ENCODE measurements at places on chromosomes 2 and 18.

DNA sequence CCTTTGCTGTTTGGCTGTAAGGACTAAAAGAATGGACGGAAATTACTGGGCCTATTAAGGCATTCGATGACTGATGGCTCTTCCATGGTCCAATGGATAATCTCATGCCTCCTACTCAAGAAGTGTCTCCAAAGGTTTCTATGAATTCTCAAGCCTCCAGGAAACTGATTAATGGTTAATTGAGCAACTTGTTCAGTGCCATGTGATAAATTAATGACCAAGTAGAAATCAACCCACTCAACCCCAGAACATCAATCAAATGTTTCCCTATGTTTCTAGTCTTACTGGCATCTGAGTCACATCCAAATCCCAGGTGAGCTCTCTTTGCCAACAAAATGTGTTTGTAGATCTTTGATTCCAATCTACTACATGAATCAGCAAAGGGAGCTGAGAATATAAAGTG, 103.6 kb downstream of the NXPH2 start:
- DNase-seq = no peak

GRCh38 chr2:221254299-221254698, 317.8 kb downstream of the EPHA4 start:
- no peak for DNase-seq

DNA sequence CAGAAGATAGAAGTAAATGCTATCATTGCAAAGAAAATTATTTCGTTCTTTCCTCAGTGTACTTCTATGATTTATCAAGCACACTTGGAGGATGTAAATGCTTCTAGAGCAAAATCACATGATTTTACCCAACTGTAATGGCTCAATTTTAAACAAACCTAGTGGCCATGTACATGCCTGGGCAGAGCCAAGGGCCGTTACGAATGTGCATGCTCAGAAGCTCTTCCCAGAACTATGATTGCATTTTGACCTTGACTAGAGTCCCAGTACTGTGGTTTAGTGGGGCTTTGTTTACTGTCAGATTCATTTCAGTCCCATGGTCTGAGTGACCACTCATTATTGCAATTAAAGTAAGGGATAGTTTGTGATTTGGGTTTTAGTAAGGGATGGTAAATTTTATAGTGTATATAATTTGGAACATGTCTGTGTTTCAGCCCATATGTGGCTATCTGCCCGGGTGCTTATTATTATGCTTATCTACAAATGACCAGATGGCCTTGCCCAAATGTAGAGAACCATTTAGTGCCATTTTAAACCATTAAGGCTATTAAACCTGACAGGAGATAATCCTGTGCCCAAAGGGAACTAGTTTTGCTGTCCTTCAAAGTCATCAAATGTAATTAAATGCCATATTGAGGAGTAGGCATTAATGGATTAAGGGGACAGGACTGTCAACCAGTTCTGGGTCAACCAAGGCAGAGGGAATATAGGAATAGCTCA, 239.1 kb downstream of the ICOS start:
- no peak for DNase-seq

- no peak for DNase-seq
These were observed 194.9 kb downstream of the AGAP1 start for GRCh38 chr2:235688511-235689426.

DNA sequence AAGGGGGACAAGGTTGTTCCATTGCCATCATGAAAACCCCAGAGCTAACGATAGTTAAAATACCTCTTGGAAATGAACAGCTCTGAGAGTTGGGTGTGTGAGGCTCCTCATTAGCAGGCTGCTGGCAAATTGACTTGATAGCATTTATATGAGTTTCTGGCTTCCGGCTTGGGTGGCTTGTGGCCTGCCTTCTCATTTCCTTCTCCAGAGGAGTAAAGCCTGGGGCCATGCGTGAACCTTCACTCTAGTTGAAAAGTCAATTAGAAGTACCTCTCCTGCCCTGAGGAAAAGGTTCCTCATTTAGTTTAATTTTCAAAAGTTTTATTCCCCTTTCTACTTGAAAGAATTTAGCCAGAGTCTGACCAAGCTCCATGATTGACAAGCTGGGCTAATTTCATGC, 67.1 kb downstream of the MGAT5 start:
- no peak for DNase-seq

DNA sequence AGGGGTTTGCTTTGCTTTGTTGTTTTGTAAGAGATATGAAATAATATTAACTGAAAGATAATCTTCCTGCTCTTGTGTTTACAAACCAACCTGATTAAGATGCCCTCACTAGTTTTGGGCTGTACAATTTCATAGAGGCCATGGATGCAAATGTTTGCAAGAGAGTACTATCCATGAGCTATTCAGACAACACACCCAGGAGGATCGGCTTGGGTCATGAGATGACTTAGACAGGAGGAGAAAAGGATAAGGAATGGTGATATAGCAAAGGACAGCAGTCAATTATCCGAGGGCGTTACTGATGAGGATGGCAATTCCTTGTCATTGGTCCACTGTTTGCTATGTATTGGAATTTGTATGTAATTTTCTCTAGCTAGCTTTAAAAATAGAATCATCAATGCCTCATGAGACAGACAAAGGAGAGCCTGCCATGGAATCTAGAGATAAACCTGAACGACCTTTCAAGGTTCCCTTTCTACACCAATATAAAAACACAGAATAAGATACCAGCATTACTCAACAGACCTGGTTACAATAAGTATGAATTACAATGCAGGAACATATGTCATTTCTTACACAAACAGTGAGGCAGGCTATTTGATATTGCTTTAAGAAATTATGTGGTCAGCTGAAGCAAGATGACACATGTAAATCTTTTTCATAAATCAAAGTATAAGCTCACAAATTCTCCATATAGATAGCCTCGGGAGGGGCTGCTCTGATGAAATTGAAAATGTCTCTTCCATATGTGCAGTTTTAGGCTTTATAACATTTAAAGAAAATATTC, 54.4 kb upstream of the SOS1 start:
- DNase-seq = no peak

DNA sequence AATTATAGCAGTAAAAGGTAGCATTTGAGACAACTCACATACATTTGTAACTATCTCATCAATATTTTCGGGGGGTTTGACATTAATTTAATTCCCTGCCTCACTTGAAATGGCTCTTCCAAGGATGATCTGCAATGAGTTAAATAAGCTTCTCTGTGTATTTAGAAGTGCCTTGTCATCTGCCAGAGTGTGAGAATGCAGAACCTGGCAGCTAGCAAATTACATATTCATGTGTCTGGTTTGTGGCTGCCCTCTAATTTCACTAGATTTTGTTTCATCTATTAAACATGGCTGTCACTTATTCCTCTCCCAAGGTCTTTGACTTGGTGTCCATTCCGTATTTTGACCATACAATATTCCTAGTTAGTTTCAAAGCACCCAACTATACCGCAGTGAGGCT, 158.3 kb upstream of the CAVIN2 start:
- no peak for DNase-seq

- DNase-seq = no peak
These were observed 825 bp downstream of the ITGA6 start for GRCh38 chr2:172427990-172428831.

GRCh38 chr2:228723599-228723998, 542.1 kb upstream of the SPHKAP start:
- DNase-seq = no peak

DNA sequence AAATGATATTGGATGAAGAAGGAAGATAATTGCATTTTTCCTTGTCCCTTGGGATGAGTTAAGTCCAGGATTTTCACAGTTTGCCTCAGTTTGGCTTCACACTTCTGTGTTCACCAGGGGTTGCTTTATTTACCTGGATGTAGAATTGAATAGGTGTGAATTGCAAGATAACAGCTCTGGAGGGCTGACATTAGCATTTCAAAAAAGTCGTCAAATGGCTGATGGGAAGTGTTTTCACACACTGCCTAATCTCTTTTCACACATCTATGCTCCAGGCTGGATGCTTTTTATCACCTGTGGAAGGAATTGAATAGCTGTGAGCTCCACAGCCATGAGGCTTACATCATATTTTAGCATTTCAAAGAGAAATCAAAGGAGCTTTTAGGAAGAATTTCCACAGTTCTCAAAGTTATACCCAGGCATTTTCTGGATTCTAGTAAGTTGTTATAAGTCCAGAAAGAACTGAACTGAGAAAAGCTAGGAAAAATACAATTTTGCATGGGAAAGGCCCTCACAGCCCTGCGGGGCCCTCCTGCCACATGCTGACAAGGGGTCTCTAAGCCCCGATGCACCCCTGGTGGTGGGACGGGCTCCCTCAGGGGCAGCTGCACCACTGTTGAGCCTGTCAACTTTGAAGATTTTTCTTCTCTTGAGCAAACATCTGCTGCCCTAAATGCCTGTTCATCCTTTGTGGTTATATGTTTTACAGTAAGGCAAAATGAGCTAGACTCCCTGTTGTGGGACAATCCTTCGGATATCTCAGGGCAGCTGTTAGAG, 43.9 kb downstream of the TEX51 start:
- no peak for DNase-seq

Measured in BJ (cell line).